ENCODE measurements at places on chromosomes 6 and 20.

DNA sequence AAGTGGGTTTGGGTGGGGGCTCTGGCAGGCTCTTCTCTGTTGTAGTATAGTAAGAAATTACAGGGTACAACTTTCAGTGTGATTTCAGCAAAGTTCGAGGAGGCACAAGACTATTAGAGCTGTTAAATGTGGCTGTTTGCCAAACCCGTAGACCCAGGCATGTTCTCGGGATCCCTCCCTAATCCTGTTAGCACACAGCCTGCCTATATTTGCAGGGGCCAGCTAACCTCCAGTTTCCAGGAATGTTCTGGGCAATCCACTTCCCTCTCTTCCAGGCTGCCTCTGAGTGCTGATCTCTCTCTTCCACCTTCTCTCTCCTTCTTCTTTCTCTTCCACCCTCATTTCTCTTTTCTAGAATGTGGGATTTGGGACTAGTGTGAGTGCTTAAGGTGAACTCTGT is 34.8 kb upstream of the ZFP64 start:
- no peak for DNase-seq

DNA sequence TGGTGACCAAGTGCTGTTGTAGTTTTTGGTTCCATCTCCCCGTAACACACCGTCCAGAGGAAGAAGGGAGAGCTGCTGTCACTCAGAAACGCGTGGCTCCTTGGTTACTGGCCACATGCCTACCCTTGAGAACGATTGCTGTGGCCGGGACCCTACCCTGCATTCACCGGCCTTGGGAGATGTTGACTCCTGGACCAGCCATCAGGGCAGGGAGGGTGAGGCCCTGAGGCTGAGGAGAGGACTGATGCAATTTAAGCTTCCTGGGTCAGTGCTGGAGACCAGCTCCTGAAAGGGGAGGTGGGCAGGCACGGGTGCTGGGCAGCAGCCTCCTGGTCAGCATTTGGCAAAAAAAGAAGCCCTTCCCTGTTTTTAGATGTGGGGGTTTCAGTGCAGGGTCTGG is 31.5 kb downstream of the ERMARD start:
- DNase-seq, result peak; percentile 45

GRCh38 chr6:157613011-157613522 is 210.0 kb upstream of the SNX9 start:
- DNase-seq, result no peak

DNA sequence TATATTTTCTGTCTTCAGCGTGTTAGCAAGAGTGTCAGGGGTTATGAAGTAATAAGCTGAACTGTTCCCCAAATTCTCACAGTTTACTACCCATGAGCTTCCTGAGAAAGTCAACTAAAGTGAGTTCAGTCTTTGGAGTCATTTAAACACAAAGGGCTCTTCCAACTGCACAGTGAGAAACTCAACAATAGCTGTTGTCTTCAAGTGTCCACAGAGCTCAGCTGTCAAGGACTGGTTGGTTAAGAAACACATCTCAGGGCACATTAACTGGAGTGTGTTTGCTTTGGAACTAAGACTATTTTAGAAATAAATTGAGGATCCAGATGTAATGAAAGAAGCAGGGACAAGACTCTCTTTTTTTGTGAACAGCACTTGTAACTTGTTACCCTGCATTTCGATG is 241.4 kb upstream of the SOX4 start:
- no peak for DNase-seq

DNA sequence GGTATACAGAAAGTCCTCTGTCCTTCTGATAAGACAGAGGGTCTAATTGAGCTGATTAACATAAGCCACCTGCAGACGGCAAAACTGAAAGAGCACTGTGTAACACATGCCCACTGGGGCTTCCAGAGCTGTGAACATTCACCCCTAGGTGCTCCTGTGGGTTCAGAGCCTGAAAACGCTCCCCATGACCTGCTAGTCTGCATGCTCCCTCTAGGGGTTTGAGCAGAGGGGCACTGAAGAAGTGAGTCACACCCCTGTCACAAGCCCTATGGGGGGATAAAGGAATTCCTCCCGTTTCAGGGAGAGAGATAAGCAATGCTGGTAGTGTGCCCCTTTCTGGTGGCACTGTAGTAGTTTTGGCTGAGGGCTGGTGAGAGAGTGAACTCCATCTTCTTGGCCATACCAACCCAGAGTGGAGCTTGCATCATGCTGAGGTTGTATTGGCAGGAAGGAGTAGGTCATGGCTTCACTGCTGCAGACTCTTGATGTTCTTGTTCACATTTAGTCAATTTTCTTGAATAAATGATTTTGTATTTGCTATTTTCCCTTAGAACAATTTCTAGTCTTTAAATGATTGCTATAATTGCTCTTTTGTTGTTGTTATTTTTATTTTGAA is 637.5 kb upstream of the MAN1A1 start:
- DNase-seq, result no peak

- DNase-seq, result no peak
These were observed 37.5 kb upstream of the TMEM170B start for GRCh38 chr6:11500008-11500407.

DNA sequence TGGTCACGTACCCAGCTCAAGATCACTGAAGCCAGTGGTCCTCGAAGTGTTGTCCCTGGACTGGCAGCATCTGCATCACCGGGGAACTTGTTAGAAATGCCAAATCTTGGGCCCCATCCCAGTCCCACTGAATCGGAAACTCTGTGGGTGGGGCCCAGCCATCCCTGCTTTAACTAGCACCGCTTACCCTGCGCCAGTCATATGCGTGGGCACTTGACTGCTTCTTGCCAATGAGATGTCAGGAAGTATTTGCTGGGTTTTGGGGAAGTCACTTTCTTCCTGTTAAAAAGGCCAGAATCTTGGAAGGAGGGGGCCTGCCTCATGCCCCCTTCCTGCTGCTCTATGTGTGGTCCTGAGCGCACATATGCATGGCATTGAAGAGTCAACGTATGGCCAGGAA is 11.7 kb upstream of the SULF2 start:
- no peak for DNase-seq

DNA sequence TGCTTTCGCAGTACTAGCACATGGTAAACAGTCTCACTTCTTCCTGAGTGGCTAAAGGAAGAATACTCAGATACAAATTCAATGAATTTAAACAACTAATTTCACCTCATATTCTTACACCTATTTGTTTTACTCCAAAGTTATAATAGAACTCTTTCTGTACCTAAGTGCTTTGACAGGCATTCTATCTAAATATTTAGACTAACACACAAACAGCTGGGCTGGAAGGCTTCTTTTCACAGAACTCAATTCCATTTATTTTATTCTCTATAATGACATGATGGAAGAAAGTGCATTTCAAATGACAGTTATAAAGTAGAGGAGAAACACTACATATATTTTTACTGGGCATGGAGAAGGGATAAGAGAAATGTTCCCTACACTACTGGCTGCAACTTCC is 384.9 kb upstream of the SPTLC3 start:
- DNase-seq, result no peak
